ENCODE measurements at places on chromosomes 3 and 15. TPM values are rescaled to one million over a fixed set of nuclear protein-coding genes. Genes with fewer than 3 reads are reported as not detected.

The ZNF609 gene
- 35.4 TPM for total RNA-seq

The WDR49 gene
- 0.18 TPM for total RNA-seq

The PSTPIP1 gene
- total RNA-seq = 149 TPM

The P2RY1 gene
- total RNA-seq = 0.82 TPM

The CLDN1 gene
- 11.4 TPM for total RNA-seq

The KIAA1143 gene
- total RNA-seq = 31.3 TPM
